Stimulated activated CD4-positive, alpha-beta T cell treated with anti-CD3 and anti-CD28 coated beads, Interleukin-15, amount 100 ng/mL, for 24 hours (primary cell): ENCODE measurements at places on chromosomes 4 and X.

- DNase-seq, result no peak
Observed at GRCh38 chr4:123433976-123434375, 37.4 kb downstream of the SPRY1 start.

DNA sequence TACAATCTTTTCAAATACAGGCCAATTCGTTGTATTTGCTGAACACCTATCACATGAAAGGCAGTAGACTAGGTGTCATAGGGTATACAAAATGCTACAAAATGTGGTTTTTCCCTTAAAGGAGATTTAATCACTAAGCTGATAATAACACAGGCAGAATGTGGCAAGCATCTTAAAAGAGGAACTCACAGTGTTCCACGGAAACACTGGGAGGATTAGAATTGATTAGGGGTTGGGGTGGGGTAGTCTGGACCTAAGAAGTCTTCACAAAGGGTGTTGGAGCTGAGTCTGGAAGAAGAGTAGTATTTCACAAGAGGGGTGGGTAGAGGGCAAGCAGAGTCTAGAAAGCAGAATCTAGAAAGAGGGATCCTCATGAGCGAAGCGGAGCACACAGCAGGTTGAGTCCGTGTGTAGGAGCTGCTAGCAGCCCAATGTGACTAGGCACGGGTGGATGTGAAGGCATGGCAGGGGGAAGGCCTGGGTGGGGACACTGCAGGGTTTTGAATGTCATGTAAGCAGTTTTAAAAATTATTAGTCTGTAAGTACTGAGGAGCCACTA lies 123.6 kb downstream of the MGST2 start:
- no peak for DNase-seq

DNA sequence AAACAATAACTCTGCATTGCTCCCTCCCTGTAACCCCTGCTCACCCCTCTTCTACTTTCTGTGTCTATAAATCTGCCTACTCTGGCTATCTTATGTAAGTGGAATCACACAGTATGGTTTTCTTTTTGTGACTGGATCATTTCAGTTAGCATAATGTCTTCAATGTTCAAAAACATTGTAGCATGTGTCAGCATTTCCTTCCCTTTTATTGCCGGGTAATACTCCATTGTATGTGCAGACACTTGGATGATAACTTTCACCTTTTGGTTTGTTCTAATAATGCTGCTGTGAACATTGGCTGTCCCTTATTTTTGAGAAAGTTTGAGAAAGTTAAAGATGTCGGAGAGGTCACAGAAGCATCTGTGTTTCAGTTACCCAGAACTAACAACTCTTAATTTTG lies 60.6 kb upstream of the TLR2 start:
- DNase-seq, result no peak

GRCh38 chr4:122692641-122693520 lies 39.6 kb upstream of the BBS12 start:
- DNase-seq, result no peak

DNA sequence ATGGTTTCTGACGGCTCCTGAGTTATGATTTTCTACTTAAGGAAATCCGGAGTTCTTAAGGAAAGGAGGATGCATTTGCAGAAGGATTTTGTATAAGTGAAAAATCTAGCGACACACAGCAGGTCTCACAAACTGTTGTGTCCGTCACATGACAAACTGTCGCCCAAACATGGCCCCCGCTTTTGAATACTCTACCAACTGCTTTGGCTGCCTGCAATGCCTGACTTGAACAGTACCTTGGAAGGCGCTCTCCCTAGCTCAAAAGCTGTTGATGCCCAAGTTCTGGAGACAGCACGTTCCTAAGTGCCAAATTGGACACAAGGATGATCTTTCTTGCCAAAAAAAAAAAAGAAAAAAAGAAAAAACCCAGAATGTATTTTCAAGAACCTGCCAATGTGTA lies 103.2 kb downstream of the ENPP6 start:
- no peak for DNase-seq

- DNase-seq, result no peak
Observed at GRCh38 chr4:2837110-2837903, 6.3 kb upstream of the ADD1 start.

- no peak for DNase-seq
Observed at GRCh38 chr4:134470544-134470943, 269.0 kb upstream of the PABPC4L start.

DNA sequence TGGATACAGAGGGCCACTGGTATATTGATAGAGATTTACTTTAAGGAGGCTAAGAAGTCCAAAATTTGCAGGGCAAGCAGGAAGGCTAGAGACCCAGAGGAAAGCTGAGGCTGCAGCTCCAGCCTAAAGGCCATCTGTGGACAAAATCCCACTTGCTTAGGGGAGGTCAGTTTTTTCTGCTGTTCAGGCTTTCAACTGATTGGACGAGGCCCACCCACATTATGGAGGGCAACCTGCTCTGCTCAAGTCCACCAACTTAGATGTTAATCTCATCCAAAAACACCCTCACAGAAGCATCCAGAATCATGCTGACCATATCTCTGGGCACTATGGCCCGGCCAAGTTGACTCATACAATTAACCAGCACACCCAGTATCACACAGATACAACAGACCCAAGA lies 176.3 kb downstream of the EVC2 start:
- no peak for DNase-seq

- DNase-seq, result no peak
Observed at GRCh38 chrX:104130808-104131207, 18.5 kb downstream of the ZCCHC18 start.

DNA sequence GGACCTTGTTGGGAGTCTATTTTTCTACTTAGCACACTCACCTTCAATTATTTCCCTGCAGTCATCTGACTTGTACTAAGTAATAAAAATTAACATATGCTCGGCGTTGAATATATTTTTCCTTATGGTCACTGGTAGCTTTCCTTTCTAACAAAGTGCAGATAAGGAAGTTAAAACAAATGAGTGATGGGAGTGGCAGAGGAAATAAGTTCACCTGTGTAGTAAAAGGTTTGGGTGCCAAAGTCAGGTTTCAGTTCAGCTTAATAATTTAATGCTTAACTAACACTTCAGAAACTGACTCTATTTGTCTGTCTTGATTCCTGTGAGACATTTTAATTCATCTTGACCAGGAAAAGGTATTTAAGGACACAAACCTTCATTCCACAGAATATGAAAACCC lies 184.4 kb downstream of the PCDH7 start:
- no peak for DNase-seq

- DNase-seq, result no peak
Observed at GRCh38 chr4:158657291-158657690, 14.4 kb downstream of the C4orf46 start.

GRCh38 chr4:142840516-142841123 lies 5.5 kb downstream of the INPP4B start:
- DNase-seq, result no peak

DNA sequence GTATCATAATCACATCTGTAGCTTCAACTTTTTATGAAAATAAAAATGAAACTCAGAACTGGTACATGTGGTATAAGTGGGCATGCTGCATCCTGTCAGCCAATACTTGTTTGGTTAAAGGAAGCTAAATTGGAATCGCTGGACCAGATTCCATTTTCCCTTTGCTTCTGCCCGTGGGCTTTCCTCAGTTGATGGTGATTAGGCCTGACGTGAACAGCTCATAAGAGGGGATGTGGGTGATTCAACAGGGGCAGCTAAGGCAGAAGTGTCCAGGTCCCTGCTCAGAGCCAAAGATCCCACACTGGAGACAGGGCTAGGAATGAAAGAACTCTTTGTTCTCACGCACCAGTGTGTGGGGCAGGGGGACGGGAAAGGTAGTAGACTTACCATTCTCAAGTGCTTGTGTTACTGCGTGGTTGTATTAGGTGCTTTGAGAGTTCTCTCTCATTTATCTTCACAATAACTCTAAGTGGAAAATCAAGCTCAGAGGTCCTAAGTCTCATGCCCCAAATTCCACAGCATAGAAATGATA lies 63.2 kb upstream of the GUCY1A1 start:
- DNase-seq, result no peak

DNA sequence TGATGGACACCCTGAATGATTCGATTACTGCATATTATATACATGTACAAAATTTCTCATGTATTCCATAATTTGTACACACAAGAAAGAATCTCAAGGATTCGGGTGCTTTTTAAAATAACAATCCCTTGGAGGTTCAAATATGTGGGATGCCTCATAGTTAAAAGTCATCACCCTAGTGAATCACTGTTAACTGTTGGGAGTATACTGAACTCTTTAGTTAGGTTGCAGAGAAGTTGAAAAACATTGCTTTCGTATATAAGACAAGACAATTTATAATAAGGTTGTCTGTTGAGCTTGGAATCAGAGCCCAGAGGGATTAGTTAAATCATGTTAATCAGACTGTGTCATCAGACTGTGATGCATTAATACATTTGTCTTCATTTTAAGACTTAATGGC lies 15.6 kb downstream of the DCK start:
- DNase-seq, result no peak

DNA sequence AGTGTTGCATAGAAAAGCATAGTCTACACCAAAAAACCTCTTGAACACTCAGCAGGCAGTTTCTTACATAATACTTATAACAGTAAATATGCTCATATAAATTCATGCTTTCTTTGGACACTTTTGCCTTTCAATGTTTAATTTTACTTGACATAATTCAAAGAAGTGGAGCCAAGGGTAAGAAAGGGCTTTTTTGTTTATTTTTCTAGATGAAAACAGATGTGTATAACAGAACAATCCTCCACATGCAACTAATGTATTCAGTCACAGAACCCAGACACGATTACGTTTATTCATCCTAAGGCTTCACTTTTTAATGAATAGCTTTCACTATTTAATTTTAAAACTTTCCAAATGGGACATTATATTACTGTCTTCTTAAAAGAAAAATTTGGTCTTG lies 58.0 kb upstream of the PTPN13 start:
- DNase-seq, result no peak

DNA sequence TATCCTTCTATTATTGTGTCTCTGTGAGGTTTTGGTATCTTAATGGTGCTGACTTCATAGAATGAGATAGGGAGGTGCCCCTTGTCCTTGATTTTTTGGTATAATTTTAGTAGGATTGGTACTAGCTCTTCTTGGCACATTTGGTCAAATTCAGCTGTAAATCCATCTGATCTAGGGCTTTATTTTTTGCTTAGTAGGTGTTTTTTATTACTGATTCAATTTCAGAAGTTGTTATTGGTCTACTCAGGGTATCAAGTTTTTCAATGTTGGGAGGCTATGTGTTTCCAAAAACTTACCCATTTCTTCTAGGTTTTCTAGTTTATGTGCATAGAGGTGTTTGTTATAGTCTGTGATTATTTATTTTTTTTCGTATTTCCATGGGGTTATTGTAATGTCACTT lies 103.3 kb downstream of the SH3BGRL start:
- DNase-seq, result no peak

DNA sequence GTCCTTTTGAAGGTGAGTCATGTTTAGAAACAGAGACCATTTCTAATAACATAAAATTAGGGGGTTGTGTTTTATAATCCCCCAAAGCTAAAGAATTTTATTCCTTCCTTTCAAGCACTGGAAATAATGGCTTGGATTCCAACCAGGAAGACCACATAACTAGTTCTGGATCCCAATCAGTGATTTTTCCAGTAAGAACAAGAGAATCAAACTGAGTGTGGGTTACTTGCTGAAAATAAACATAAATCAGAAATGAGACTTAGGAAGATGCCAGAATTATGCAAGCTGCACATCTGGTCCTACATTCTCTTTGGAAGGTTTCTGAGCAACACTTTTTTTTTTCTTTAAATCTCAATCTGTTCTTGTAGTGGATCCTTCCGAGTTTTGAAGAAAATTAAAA lies 76.3 kb downstream of the SOWAHB start:
- DNase-seq, result no peak

DNA sequence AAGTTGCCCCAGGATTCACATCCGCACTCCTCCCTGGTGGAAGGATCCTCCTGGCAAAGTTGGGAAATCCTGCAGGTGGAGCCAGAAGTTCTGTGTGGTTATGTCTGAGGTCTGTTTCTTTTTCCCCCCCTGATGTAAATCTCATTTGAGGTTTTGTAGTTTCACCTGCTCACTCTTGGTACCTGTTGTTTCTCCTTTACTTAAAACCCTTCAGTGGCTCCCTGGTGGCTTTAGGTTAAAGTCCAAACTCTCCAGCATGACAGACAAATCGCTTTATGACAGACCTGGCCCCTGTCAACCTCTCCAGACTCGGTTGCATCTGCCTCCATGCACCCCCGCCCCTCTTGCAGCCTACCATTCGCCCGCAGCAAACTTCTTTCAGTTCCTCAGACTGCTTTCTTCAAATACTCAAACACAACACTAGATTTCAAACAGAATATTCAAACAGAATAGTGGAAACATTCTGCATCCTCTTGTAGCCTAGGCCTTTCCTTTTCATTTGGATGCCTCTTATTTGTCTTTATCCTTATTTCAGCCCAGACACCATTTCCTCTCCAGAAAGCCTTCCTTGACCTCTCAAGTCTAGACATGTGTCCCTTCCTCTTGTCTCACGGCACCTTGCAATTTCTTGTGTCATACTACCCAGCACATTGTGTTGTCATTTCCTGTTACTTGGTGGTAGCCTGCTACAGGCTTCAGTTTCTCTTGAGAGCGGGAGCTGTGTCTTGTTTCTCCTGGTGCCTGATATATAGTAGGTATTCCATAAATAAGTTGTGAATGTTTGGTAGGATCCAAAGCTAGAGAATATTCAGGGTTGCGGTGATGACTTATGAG lies 24.8 kb downstream of the IL13RA1 start:
- no peak for DNase-seq

- no peak for DNase-seq
Observed at GRCh38 chr4:146458594-146458993, 63.1 kb downstream of the SLC10A7 start.

GRCh38 chrX:124373348-124373747 lies 27.0 kb downstream of the SH2D1A start:
- no peak for DNase-seq

- DNase-seq, result no peak
Observed at GRCh38 chr4:139844057-139844456, 178.4 kb downstream of the MGST2 start.

- no peak for DNase-seq
Observed at GRCh38 chrX:130267956-130268448, 697 bp downstream of the ZNF280C start.

DNA sequence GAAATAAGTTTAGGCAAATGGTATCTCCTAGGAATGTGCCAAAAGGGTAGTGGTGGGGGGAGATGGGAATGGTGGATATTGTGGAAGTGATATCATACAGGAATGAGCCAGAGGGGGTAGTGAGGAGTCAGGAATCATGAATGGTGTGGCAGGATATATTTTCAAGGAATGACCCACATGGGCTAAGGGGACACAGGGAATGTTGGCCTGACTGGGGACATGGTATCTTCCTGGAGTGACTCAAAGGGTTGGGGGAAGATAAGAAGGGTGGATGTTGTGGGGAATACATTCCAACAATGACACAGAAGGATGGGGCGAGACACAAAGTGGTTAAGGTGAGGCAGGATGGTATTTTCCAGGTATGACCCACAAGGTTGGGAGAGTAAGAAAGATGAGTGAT lies 60.6 kb downstream of the MAOA start:
- DNase-seq, result no peak

DNA sequence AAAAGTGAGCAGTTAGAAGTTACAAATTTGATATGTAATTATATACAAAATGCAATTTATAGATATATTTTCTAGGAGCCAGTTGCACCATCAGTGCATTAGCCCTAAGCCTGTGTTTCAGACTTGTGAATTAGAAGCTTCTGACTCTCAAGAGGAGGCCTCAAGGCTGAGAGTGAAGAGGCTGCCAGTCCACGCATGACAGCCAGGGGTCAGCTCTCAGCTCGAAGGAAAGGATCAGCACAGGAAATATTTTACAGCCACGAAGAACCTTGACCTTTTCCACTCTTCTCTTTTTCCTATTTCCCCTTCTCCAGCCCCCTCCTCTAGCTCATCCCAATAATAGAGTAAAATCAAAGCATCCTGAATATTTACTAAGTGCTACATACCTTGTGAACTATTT lies 642.4 kb downstream of the TRIML1 start:
- no peak for DNase-seq
